Right forelimb (tissue), 1 donor: ENCODE measurements at places on chromosomes 7 and 10.
A peak's percentile ranks its signal among the peaks of the same experiment; 100 is the strongest.

DNA sequence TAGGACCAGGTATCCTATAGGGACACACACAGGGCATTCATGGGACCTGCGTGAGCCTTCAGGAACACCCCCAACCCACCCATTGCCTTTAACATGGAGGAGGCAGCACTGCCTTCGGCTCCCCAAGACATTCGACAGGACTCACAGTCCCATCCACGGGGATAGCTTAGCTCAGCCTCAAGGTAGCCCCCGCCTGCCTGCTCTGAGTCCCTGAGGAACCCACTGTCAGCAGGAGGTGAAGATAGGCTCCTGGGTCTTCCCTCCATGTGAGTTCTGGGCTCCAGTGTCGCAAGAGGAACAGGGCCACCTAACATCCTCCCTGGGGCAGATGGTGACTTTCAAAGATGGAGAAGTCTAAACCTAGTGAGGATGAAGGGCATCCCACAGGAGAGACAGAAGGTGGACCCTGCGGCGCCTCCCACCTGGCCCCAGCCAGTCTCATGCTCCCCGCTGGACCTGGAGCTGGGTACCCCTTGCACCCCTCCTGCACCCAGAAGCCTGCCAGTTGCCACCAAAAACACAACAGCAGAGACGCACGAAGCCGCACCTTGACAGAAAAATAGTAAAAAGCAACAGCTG lies 4.9 kb upstream of the ADIRF start:
- no peak for DNase-seq

DNA sequence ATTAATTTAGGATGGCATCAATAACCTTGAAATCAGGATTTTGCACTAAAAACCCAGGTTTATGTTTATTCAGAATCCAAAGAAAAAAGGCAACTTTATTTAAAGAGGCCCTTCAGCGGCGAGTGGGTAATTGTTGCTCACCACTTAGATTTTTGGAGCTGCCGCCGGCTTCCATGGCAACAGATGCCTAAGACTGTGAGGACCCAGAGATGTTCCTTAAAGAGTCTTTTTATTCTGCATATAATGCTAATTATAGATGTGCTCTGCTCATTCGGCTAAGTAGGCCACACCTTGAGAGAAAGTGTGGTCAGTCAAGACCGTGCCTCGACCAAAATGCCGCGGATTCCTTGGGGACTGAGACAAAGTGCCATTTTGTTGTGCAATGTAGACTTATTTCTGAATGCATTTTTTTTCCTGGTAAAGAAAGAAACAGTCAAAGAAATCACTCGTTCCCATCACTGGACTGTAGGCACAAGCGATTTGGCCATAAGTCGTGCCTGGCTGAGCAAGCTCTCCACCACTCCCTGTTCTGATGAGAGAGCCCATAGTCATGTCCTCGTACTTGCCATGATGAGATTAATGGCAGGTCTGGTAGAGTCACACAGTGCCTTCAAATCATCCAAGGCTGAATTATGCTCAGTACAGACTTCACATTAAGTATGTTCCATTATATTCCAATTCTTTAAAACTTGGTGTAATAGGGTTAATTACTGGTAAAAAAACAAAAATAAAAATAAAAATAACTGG lies 21.4 kb upstream of the MGMT start:
- no peak for DNase-seq

- DNase-seq: no peak
Observed at GRCh38 chr10:15182540-15183207, 14.2 kb upstream of the NMT2 start.

- DNase-seq: no peak
Observed at GRCh38 chr7:80940539-80941207, 21.8 kb upstream of the SEMA3C start.

DNA sequence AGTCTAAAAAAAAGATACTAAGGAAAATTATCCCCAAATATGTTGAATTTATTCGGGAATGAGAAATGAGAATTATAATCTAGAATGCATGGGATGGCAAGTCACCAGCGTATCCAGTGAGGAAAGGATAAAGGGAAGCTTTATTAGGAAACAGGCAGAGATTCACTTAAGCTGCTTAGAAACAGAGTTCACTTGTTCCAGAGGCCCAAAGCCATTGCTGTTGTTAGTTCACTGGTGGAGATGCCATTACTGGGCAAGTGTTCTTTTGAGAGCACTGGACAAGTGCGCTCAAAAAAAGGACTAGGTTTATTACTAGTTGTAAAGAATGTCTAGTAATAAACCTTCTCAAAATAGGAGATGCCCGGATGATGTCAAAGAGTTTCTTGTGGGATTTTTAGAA lies 51.2 kb downstream of the MICU1 start:
- DNase-seq: no peak

DNA sequence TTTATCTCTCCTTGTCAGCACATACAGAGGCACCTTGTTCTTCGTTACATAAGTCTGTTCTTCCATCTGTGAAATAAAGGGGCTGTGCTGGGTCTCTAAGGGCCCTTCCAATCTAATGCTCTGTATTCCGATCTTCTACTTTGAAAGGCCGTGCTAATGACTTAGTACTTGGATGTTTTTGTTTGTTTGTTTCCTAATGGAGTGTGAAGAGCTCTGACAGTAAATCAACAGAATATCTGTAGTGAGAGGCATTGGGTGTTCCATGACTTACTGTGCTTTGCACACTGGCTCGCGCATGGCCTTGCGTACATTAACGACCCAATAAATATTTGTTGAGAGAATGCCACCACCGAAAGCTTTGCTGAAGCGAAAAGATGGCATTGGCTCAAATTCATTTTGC lies 162.1 kb downstream of the CHN2 start:
- DNase-seq: no peak

- DNase-seq: no peak
Observed at GRCh38 chr7:17674166-17674942, 265.9 kb downstream of the SNX13 start.

DNA sequence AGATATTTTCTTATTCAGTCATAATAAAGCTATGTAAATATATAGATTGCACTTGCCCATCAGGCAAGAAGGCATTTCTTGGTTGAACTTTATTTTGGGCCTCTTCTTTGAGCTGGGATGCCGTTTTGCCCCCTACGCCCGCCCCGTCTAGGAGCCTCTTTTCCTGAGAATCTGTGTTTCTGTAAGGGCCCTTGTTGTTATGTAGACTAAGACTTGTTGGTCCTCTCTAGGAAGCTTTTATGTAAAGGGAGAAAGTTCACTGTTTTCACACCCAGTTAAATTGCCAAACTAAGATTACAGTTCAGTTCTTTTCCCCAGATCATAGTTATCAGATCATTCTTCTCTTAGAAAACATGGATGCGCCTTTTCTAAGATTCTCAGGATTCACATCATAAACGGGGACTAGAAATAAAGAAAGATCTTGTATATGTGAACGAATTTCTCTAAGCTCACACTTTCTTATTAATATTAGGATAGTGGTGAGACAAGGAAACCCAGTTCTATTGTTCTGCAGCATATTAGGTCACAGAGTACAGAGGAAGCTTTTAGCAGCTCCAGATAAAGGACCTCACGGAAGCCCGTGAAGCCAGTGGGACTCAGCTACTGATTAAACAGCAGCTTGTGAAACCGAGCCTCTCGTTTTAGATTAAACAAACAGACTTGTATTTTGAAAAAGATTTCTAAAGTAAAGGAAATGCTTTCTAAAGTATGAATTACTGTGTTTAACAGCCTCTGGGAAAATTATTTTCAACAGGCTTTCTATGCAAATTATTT lies 3.8 kb downstream of the LMTK2 start:
- DNase-seq: no peak

- DNase-seq: peak; percentile 73
Observed at GRCh38 chr7:47581438-47581803, 490 bp downstream of the TNS3 start.

- DNase-seq: no peak
Observed at GRCh38 chr10:129728905-129729795, 234.9 kb downstream of the EBF3 start.

GRCh38 chr10:69089638-69090599 lies 2.0 kb downstream of the SRGN start:
- DNase-seq: no peak

DNA sequence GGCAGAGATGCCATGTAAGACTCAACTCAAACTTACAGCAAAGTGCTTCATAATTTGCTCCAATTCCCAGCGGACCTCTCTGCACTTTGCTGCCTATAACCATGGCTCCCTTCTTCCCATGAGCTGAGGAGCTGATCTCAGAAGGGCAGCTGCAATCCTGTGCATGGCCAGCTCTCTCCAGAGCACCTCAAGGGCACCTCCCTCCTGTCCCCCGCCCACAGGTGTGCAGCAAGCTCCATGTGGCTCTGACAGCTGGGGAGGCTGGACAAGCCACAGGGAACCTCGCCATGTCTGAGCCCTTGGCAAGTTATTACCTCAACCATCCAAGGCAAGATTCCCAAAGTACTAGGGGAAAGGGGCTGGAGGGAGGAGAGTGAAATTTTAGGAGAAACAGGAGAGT lies 61.1 kb upstream of the DDC start:
- DNase-seq: peak; percentile 5

- DNase-seq: no peak
Observed at GRCh38 chr10:98403812-98404504, 11.0 kb downstream of the PYROXD2 start.

DNA sequence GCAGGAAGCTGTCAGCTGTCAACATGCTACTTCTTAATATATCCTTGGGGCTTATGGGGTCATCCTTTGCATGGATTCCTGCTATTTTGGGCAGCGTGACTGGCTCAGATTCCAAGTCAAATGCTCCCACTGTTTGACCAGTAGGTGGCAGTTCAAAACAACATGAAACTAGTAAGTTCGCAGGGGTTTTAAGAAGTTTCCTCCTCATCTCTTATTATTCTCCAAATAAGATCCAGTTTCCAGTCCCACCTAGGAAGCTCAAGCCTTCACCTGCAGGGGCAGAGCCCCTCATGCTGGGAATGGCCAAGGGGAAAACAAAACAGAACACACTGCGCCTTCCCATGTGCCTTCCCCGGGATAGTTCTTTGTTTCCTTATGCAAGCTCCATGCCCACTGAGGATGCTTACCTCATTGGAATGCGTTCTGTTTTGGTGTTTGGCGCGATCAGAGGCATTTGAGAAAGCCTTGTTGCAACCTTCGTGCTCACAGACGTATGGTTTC lies 259.8 kb downstream of the GLI3 start:
- no peak for DNase-seq

DNA sequence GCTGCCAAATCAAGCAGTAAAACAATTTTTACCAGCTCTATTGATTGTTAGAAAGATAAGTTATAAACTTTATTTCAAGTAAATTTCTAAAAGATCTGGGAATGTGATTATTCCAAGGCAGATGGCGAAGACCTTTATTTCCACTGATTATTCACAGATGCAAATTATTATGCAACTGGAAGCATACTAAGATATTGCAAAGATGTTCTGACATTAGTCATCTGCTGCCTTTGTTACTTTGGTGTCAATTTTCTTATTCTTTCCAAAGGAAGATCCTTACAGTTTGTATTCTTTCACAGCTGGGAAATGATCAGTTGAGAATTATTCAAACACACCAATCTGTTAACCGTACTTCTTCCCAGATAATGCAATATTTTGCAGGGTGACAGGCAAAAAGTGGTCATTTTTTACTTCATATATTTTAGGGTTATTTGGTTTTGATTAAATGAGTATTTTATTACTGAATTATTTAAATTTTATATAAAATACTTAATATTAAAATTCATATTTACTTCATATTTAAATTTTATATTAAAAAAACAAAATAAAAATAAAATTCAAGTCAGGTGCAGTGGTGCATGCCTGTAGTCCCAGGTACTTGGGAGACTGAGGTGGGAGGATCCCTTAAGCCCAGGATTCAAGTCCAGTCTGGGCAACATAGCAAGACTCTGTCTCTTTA lies 171.3 kb downstream of the FZD1 start:
- DNase-seq: no peak

DNA sequence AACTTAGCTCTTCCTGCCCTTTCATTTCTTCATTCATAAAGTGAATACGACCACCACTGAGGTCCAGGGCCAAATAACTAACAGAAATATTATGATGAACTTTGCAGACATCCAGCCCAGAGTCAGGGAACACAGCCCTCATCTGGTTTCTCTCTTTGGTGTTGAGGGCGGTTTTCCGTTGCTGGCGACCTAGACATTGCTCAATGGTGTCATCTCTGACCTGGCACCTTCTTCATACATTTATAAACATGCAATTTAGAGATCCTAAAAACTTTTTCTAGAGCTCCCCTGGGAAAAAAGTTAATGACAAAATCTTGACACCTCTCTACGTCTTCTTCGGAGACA lies 324 bp upstream of the TET1 start:
- no peak for DNase-seq

DNA sequence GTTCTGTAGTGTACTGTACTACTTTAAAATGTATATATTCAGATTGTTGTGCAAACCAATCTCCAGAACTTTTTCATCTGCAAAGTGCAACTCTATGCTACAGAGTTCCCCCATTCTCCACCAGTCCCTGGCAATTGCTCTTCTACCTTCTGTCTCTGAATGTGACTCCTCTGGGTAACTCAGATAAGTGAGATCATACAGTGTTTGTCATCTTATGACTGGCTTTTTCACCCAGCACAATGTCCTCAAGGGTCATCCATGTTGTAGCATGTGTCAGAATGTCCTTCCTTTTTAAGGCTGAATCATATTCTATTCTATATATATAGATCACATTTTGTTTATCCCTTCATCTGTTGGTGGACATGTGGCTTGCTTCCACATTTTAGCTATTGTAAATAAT lies 10.8 kb downstream of the SLIT1 start:
- DNase-seq: no peak

DNA sequence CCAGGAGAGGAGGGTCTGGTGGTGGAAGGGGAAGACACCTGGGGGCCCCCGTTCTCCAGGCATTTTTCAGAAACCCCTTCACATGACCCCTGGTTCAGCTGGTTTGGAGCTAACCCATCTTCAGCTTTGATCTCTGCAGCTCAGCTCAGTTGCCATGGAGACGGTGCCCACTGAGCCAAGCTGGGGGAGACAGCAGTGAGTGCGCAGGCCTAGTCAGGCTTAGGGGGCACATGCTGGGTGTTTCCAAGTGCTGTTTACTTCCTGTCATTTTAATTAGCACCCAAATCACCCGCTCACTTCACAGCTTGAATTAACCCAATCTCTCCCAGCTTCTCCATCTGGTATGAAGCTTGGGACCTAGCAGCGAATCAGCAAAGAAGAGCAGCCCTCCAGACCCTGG lies 9.0 kb downstream of the SPOCK2 start:
- DNase-seq: no peak

DNA sequence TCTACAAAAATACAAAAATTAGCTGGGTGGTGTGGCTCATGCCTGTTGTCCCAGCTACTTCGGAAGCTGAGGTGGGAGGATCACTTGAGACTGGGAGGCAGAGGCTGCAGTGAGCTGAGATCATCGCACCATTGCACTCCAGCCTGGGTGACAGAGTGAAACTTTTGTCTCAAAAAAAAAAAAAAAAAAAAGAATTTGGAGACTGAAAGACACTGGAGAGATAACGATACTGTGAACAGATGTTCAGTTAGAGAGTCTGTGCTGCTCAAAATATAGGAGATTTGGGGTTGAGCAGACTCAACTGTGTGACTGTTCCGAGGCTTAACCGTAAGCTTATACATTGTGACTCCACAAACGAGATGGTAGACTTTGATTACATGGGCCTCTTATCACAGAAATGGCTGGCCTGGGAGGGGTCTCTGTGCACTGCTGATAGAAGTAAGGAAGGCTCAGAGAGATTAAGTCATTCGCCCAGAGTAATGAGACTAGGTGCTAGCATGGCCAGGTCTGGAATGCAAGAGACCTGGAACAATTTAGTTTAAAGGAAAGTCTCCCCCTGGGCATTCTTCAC lies 19.4 kb downstream of the WBP1L start:
- DNase-seq: no peak
